GM23248 (cell line): ENCODE measurements at places on chromosomes 12 and 14. TPM values are rescaled to one million over a fixed set of nuclear protein-coding genes. Genes with fewer than 3 reads are reported as not detected.

DNA sequence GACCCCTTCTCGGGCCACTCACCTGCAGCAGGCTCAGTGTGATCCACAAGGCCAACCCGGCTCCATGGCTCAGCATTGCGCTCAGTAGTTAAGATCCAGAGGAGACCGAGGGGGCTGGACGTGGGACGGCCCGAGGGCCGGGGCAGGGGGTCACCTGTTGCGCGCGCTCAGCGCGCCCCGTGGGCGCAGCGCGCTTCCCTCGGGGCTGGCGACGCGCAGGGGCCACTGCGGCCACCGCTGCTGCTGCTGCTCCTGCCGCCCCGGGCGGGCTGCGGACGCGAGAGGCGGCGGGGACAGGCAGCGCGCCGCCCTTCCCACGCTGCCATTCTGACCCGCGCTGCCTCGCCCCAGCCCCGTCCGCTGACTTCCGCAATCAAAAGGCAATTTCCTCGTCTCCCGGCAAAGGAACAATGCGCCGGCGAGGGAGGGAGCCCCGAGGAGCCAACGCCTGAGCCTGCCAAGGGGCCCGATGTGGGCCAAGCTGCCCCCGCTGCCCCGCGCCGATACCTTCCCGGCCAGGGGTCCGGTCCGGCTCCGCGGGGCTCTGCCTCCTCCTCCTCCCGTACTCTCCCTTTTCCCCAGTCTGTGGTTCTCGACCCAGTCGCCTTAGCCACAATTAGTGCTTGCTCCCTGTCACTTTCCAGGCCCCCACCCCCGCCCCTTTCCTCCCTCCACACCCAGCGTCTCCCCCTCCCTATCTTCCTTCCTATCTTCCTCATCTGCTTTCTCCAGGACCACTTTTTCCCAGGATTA, 27.3 kb downstream of the PTPRB start:
- DNase-seq, result peak; percentile 73

- DNase-seq, result peak; percentile 92
These were observed 69.3 kb downstream of the ETV6 start for GRCh38 chr12:11718768-11719253.

- no peak for DNase-seq
These were observed 433.1 kb downstream of the C12orf50 start for GRCh38 chr12:87596134-87596533.

- no peak for DNase-seq
These were observed 82.4 kb downstream of the SCAF11 start for GRCh38 chr12:45907955-45908354.

- DNase-seq, result no peak
These were observed 2.3 kb downstream of the ANKRD9 start for GRCh38 chr14:102507081-102507856.

DNA sequence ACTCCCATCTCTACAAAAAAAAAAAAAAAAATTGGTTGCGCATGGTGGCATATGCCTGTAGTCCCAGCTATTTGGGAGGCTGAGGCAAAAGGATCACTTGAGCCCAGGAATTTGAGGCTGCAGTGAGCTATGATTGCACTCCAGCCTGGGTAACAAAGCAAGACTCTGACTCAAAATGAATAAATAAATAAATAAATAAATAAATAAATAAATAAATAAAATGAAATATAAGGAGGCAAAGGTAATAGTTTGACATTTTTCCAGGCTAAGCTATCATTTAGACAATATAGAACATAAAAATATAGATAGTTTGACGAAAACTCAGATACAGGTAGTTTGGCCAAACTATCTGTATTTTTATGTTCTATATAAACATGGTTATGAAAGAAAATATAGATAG, 40.5 kb downstream of the ZCRB1 start:
- DNase-seq, result no peak

- peak; percentile 60 for DNase-seq
These were observed 225.4 kb upstream of the KITLG start for GRCh38 chr12:88805692-88806091.

Gene USP44
- total RNA-seq, result 0.25 and 0.76 TPM in 2 replicates

Gene KLRD1
- total RNA-seq, result 0.11 and 0.13 TPM in 2 replicates

Gene ACOT4
- 0.38 and 1.5 TPM in 2 replicates for total RNA-seq

Gene KRT74
- not detected in 2 replicates for total RNA-seq
